ENCODE measurements at places on chromosomes 13 and 19. TPM values are rescaled to one million over a fixed set of nuclear protein-coding genes. Genes with fewer than 3 reads are reported as not detected.

The CNFN gene
- 33.2 TPM for polyA plus RNA-seq

The MYO16 gene
- 0.09 TPM for polyA plus RNA-seq

The CELF5 gene
- 0.61 TPM for polyA plus RNA-seq

The SSC5D gene
- 0.96 TPM for polyA plus RNA-seq

The CEP89 gene
- 38.4 TPM for polyA plus RNA-seq

The SPACA4 gene
- polyA plus RNA-seq: 0.12 TPM

The B3GNT3 gene
- 2.4 TPM for polyA plus RNA-seq

The YJEFN3 gene
- polyA plus RNA-seq: 7.5 TPM

The FGF21 gene
- not detected for polyA plus RNA-seq

The LILRA1 gene
- polyA plus RNA-seq: not detected

The AKAP8 gene
- 17.7 TPM for polyA plus RNA-seq

The PRODH2 gene
- 1.0 TPM for polyA plus RNA-seq

The ATP4A gene
- 0.05 TPM for polyA plus RNA-seq

DNA sequence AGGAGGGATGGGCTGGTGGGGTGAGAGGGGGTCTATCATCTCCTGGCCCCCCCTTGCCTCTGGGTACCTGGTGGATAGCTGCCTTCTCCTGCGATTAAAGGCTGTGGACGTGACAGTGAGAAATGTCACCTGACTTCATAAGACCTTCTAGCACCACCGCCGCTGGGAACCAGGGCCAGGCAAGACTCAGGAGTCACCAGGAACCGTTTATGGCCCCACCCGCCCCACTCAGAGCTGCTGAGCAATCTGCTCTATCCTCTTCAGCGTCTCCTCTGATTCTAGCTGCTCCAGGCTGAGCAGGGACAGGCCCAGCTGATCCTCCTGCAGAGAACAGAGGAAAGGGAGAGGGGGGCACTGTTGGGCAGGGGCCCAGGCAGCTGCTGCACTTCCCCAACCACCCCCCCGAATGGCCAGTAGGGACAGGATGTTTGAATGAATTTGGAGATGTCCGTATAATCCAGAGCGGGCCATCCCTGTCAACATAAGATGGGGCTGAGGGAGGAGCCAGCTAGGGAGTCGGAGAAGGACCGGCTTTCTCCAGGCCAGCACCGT lies 10.9 kb downstream of the KLC3 start:
- DNase-seq: no peak

DNA sequence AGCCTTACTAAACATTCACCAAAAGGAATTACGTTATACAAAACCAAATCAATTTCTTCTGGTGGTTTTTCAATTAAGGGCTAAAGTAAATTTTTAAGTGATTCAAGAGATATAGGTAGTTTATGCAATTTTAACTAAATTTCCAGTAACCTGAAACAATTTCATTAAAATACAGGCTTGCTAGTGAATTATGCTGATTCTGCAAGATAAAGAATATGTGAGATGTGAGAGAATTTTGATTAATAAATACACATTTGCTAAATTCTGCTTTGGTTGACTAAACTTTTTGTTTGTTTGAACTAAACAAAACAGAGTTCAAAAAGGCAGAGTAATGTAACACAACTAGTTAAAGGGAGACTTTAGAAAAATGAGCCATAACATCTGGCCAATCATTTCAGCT lies 27.1 kb downstream of the FGF14 start:
- DNase-seq: no peak

- DNase-seq: no peak
These were observed 78.8 kb downstream of the RYR1 start for GRCh38 chr19:38512277-38512676.

GRCh38 chr19:34953092-34953491 lies 10.9 kb downstream of the ZNF792 start:
- no peak for DNase-seq

GRCh38 chr13:97327506-97328221 lies 105.5 kb downstream of the MBNL2 start:
- DNase-seq: no peak

- DNase-seq: no peak
These were observed 43.2 kb upstream of the TPM4 start for GRCh38 chr19:16033136-16033530.

DNA sequence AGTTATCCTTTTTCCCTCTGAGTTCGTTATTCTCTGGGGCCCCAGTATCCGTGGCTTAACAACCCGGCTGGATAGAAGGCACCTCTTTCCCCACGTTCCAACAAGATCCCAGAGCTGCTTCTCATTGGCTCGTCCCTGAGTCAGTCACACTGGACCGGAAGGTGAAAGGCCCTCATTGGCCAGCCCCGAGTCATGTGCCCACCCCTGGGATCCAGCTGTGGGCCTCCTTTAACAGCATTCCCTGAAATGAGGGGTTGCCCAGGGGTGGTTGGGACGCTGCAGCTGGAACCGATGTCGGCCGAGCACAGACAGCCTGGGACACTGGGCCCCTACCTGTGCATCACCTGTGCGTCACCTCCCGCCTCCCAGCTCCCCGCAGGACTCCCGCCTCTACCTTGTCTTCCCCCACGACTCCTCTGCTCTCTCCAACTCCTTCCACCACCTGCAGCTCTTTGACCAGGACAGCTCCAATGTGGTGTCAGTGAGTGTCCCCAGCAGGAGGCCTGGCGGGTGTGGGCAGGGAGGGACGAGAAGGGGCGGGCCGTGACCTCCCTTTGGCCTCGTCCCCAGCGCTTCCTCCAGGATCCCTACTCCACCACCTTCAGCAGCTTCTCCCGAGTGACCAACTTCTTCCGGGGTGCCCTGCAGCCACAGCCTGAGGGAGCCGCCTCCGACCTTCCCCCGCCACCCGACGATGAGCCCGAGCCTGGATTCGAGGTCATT lies 4.3 kb downstream of the TBC1D17 start:
- no peak for DNase-seq

DNA sequence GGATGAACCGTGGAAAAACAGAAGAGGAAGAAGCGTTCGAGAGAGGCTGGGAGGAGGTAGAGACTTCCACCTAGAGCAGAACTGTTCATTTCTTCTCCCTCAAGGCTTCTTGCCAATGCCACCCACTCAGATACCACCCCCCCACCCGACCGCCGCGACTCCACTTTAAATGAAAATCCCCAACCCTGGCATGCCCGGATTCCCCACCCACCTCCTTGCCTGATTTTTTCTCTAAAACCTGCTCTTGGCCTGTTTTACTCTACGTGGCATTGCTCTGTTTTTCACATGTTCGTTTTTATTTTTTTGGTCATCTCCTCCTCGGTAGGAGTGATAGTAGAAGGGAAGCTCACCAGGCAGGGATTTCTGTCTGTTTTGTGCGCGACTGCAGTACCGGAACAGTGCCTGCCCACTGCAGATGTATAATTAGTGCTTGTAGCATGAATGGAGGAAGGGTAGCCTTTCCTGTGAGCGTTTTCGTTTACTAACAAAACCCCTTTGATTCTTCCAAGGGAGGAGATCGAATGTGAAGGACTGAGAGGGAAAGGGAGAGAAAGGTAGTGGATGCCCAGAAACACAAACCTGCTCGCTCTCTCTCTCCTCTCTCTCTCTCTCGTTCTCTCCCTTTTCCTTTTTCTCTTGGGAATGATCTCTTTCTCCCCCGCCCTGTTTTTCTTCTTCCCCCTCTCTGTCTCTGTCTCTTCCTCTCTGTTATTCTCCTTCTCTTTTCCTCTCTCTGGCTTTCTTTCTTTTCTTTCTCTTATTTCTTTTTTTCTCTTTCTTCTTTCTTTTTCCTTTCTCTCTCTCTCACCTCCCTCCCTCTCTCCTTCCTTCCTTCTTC lies 2.2 kb downstream of the CD70 start:
- no peak for DNase-seq

DNA sequence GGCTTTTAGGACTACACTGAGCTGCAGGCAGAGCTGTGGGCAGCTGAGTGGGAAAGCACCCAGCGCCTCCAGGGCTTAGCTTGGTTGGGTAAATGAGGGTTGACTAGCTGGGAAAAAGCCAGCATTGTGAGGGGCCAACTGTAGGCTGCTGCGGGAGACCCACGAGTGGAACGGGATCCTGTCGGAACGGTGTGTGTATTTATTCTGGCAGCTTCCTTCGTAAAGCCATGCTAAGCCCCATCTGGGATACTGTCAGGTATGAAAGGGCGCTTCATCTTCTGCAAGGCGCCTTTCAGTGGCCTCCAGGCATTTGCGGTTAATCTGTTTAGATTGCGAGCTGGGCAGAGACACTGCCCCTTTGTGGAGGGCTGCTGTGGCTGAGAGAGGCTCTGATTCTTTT lies 39.5 kb upstream of the CNMD start:
- no peak for DNase-seq

- DNase-seq: no peak
These were observed 29.2 kb downstream of the SYDE1 start for GRCh38 chr19:15136234-15136954.

- peak; percentile 99 for DNase-seq
These were observed at the start of gene NECTIN2 for GRCh38 chr19:44845612-44846454. Gene NECTIN2 (plus strand): TSS chr19:44846297. CDS start chr19:44846526, 229 bp downstream.

- no peak for DNase-seq
These were observed 187.6 kb downstream of the STK24 start for GRCh38 chr13:98389319-98389718.

- no peak for DNase-seq
These were observed 19.3 kb upstream of the DPP9 start for GRCh38 chr19:4742723-4743646.

DNA sequence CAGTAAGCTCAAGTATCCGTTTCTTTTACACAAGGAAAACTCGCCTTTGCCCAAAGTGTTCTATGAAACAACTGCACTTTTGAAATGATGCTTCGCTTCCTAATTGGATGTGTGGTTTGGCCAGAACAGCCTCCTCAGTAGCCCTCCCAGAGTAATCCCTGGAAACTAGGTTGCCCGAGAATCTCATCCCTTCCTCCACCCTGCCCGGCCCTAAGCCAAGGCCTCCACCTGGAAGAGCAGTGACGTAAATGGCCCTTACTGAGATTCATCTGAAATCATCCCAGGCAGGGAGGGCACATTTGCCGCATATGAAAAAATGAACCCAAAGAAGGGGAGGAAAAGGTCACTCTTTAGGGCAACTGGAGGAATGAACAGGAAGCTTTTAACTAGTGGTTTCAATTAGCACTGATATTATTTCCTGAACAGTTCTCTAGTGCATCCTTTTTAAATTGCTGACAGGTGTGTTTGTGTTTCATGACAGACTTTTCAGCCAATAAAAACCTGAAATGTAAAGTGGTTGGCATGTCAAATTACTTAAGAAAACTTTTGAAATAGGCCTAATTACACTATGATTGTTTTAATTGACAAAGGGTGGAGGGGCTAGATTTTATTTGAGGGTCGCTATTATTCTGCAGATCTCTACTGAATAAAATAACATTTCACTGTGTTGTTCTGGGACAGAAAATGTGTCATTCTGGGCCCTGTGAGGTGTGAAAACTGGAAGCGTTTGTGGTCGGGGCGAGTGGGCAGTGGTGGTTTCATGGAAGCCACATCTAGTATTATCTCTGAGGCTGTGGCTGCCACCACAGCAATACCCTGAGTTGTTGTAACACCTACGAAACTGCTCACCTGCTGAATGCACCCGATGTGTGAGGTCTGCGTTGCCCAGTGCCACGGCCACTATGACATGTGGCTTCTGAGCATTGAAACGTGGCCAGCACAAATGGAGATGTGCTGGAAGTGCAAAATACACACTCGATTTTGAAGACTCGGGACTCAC lies 112.1 kb downstream of the ZIC5 start:
- no peak for DNase-seq

DNA sequence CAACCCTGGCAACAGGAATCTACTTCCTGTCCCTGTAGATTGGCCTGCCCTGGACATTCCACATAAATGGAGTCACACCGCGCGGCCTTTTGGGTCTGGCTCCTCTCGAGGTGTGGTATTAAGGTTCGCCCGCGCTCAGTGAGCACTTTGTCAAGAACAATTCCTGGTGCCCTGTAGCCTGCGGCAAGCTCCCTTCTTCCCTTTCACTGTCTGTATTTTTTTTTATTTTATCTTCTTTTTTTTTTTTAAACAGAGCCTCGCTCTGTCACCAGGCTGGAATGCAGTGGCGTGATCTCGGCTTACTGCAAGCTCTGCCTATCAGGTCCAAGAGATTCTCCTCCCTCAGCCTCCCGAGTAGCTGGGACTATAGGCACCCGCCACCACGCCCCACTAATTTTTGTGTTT lies 28.3 kb downstream of the PEX11G start:
- DNase-seq: no peak

DNA sequence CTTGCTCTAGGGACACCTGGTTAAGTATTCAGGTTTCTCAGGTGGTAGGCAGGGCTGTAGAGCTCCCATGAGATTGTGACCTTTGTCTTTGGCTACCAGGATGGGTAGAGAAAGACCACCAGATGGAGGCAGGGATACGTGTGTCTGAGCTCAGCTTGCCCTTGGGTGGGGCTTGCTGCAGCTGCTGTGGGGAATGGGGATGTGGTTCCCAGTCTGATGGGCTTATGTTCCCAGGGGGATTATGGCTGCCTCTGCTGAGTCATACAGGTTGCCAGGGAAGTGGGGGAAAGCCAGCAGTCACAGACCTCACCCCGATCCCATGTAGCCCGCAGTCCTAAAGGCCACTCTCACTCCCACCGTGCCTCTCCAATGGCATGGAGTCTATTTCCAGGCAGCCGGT lies 659.9 kb upstream of the KLF12 start:
- DNase-seq: no peak

DNA sequence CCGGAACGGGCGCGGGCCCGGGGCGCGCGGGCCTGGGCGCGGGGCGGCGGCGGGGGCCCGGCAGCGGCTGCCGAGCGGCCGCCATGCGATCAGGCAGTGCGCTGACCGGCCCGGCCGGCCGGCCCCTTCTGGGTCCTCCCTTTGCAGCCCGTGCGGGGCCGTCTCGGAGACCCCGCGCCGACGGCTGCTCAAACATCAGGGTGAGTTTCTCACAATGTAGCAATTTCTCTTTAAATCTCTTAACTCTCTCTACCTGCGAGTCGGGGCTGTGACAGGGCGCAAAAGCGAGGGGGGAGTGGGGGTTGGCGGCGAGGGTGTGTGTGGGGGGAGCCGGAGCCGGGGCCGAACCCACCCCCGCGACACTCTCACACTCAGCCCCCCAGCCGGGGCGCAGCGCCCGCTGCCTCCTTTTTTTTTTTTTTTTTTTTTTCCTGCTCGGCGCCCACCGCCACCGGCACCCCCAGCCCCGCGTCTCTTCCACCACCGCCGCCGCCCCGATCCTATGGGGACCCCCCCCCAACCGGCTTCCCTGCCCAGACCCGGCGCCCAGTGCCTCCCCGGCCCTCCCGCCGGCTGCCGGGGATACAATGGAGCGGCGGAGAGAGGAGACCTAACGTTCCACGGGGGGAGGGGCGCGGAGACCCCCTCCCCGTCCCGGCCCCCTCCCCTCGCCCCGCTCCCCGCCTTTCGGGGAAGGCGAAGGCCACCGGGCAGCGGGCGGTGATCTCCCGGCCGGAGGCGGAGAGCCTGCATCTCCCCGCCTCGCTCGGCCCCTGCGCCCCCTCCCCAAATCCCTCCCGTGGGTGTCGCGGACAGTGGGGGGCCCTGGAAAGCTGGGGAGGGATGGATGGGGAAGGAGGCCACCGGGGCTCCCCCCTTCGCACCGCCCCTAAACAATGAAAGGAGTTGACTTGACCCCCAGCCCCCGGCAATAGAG lies at the start of gene BICRA:
Gene BICRA (plus strand): TSS at position 166 of the 937 bp plus-strand sequence. CDS start 64,441 bp downstream, outside the sequence.
- peak; percentile 84 for DNase-seq

- DNase-seq: no peak
These were observed 84.1 kb downstream of the CHST8 start for GRCh38 chr19:33705860-33706259.

GRCh38 chr19:13155472-13156359 lies 5.5 kb downstream of the IER2 start:
- no peak for DNase-seq

- DNase-seq: no peak
These were observed 98.7 kb downstream of the CCNA1 start for GRCh38 chr13:36530861-36531590.
